ENCODE measurements at places on chromosomes 16 and 17.

GRCh38 chr16:31064882-31065461 is 9.1 kb downstream of the ZNF668 start:
- peak; percentile 96 for DNase-seq

DNA sequence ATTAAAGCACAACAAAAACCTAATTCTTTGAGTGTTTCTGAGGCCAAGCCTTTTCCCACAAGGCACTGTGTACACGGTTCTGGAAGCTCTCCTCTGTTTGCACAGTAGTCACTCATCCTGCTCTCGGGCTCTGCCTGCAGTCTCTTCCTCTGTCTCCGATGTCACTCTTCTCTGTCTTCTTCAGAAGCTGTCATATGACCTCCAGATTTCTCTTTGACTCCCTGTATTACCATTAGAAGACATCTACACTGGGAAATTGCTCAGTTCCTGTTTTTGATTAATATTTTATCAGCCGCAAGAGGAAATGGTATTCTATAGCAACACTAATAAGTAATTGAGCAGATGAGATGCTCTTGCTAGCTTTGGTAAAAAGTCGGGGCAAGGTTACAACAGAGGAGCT is 422.9 kb downstream of the WWOX start:
- no peak for DNase-seq

- DNase-seq: no peak
Measured at GRCh38 chr17:63278728-63279442, 167.2 kb downstream of the CYB561 start.

GRCh38 chr17:37818689-37819088 is 73.8 kb upstream of the HNF1B start:
- DNase-seq: no peak

DNA sequence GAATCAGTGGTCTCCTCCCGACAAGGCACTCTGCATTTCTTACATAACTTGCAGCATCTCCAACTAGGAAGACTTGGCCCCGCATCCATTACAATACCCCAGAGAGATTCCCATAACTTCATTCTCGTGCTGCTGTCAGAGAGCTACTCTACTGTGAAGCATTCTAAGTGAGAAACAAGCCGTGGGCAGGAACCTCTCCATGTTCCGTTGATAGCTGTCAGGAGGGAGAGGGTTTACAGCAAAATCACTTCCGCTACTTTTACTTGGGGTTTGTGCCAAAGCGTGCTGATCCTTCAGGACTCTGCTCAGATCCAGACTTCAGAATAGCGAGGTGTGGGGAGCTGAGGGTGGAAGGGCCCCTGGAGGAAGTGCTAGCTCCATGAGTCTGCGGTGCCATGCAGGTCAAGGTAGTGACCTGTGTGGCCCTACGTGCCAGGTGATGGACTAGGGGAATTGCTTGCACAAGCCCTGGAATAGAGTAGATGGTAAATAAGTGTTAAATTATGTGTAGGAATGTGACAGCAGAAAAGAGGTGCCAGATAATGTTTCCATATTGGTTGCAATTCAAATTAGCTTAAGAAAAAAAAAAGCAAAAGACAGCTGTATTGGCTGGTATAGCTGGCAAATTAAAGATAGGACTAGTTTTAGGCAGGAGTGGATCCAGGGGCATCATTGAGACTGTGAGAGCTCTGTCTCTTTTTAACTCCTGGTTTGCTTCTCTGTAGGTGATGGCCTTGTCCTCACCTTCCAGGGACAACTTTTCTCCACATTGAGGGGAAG is 358.5 kb upstream of the ERCC4 start:
- DNase-seq: no peak

DNA sequence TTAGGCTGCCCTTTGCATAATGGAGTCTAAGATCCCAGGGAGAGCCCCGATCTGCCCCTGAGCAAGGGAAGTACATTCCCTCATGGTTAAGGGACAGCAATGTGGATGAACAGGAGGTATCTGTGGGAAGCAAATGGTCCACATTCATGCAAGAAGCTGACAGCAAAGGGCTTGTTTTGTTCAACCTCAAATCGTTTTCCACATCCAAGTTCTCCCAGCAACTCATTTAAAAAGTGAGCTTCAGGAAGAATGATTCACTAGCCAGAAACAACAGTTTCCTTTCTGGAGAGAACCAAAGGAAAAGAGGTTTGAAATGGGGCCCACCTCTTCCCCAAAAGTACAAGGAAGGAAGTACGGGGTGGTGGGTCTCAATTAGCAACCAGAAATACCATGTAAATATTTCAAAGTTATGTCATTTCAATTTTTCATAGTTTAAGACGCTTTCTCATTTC is 9.4 kb downstream of the HSPB9 start:
- DNase-seq: no peak

DNA sequence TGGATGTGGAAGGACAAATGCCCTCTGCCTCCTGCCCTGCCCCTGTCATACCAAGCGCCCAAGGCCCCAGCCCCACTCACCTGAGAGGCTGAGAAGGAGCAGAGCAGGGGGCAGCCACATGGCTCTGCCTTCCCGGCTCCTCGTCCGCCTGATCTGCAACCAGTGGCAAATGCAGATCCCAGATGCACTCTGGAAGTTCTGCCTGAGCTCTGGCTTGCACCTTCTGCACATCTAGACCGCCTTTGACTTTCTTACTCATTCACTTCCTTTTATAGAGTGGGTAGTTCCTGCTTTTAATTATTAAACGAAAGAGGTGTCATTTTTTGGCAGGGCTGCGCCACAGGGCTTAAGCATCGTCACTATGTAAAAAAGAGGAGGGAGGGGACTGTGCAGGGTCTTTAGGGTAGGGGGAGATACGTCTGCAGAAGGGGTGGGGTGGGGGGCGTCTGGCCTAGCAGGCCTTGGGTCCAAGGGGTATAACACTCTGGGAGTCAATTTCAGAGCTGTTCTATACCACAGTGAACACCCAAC is at the start of gene CD300LB:
CD300LB (minus strand) TSS at position 245 of the 531 bp plus-strand sequence; CDS start at position 120, 125 bp downstream.
- DNase-seq: no peak

- no peak for DNase-seq
Measured at GRCh38 chr16:65809627-65810026, 556.9 kb upstream of the CDH5 start.

GRCh38 chr17:31281061-31281460 is 16.0 kb downstream of the OMG start:
- no peak for DNase-seq
